LNCaP clone FGC (cell line): ENCODE measurements at places on chromosomes 1 and 21.
A peak's percentile ranks its signal among the peaks of the same experiment; 100 is the strongest.

- no peak for DNase-seq
Observed at GRCh38 chr1:89681045-89681729, 48.3 kb downstream of the LRRC8C start.

DNA sequence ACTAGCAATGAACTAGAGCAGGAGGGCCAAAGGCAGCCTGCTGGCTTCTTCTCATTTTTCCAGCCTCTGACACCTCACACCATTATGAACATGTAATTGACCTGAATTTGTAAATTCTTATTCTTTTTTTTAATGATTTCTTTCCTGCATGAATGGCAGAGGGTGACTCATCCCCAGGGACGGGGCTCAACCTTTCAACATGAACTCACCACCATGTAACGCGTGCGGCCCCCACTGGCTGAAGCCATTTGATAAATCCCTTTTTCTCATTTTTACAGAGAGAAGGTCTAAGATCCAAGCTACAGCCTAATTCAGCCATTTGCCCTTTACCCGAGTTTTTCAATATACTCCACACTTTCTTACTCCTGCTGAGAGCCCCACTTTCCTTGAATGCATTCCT, 9.3 kb upstream of the ETS2 start:
- no peak for DNase-seq

DNA sequence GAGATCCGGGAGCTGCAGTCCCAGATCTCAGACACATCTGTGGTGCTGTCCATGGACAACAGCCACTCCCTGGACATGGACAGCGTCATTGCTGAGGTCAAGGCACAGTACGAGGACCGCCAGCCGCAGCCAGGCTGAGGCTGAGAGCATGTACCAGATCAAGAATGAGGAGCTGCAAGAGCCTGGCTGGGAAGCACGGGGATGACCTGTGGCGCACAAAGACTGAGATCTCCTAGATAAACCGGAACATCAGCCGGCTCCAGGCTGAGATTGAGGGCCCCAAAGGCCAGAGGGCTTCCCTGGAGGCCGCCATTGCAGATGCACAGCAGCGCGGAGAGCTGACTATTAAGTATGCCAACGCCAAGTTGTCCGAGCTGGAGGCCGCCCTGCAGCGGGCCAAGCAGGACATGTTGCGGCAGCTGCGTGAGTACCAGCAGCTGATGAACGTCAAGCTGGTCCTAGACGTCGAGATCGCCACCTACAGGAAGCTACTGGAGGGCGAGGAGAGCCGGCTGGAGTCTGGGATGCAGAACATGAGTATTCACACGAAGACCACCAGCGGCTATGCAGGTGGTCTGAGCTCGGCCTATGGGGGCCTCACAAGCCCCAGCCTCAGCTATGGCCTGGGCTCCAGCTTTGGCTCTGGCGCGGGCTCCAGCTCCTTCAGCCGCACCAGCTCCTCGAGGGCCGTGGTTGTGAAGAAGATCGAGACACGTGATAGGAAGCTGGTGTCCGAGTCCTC, 25.5 kb downstream of the ETV3L start:
- peak; percentile 8 for DNase-seq

GRCh38 chr1:166200743-166201142, 33.9 kb upstream of the FAM78B start:
- no peak for DNase-seq
